ENCODE measurements at places on chromosomes 6 and 20.

GRCh38 chr6:155155787-155156447, 107.9 kb upstream of the CLDN20 start:
- DNase-seq = no peak

DNA sequence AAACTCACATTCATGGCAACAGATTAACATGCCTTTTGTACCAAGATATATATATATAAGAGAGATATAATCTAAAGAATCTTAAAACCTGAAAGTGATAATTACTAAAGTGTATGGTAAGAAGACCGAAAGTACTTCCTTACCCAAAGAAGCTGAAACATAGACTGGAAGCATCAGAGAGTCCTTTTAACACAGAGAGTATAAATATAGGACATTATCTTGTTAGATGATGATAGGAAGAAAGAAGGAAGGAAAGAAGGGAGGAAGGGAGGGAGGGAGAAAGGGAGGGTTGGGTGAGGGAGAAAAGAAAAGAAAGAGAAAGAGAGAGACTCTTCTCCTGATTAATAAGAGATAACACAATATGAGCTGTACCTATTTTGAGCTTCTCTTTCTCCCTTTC, 68.2 kb downstream of the PHIP start:
- DNase-seq = no peak

DNA sequence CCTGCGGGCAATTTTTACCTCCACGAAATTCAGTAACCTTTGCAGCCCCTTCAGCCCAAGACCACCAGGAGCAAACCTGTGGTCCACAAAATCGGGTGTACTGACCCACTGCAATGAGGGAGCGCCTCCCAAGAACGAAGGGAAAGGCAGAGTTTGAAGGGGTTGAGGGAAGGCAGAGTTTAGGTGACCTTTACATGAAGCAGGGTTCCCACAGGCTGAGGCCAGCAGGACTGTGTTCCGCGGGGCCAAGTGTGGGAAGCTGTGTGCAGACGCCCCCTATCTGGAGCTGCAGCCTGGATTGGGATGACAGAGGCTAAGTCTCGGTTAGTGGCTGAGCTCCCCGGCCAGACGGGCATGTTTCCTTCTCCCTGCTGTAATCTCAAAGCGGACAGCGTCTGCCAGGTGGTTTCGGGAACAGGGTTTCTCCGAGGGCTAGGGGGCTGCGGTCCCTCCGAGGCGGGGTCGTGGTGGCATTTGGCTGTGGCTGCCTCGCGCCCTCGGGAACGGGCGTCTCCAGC, 826 bp upstream of the PYGB start:
- peak; percentile 59 for DNase-seq

GRCh38 chr6:41346441-41346840, 11.0 kb downstream of the NCR2 start:
- no peak for DNase-seq

- peak; percentile 37 for DNase-seq
Observed at GRCh38 chr6:154276810-154277628, 79.6 kb downstream of the IPCEF1 start.

- no peak for DNase-seq
Observed at GRCh38 chr20:25286917-25287316, 39.0 kb downstream of the PYGB start.

DNA sequence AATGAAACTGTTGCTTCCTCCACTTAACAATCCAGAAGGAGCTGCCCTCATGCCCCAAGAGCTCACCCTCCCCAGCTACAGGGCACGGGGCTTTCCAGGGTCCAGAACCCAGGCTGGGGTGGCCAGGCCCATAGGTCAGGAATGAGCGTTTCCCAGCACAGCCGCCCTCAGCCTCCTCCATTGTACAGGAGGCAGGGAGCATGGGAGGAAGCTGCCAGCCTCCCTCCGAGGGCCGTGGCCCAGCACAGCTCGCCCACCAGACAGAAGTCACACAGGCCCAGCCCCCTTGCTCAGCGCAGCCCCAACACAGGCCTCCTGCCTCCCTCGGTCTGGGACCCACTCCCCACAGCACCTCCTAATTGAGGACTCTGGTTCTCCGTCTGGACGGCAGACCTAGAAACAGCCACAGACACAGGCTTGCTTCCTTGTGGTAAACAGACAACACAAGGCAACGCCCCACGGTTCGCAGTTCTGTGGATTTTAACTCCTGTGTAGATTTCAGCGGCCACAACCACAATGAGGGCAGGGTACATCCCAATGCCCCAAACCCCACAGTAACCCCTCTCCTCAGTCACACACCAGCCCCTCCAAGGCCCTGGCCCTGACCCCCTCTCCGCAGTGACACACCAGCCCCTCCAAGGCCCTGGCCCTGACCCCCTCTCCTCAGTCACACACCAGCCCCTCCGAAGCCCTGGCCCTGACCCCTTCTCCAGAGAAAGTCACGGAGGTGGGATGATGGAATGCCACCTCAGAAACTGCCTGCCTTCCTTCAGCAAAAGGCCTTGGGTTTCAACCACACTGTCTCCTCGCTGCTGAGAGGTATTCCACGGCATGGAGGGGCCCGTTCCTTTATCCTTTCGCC, 173.5 kb downstream of the DLL1 start:
- DNase-seq = no peak

DNA sequence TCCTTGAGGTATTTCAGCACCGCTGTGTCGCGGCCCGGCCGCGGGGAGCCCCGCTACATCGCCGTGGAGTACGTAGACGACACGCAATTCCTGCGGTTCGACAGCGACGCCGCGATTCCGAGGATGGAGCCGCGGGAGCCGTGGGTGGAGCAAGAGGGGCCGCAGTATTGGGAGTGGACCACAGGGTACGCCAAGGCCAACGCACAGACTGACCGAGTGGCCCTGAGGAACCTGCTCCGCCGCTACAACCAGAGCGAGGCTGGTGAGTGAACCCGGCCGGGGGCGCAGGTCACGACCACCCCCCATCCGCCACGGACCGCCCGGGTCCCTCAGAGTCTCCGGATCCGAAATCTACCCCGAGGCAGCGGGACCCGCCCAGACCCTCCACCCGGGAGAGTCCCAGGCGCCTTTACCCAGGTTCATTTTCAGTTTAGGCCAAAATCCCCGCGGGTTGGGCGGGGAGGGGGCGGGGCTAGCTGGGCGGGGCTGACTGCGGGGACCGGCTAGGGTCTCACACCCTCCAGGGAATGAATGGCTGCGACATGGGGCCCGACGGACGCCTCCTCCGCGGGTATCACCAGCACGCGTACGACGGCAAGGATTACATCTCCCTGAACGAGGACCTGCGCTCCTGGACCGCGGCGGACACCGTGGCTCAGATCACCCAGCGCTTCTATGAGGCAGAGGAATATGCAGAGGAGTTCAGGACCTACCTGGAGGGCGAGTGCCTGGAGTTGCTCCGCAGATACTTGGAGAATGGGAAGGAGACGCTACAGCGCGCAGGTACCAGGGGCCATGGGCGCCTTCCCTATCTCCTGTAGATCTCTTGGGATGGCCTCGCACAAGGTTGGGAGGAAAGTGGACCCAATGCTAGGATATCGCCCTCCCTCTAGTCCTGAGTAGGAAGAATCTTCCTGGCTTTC, 693 bp downstream of the HLA-F start:
- DNase-seq = no peak

DNA sequence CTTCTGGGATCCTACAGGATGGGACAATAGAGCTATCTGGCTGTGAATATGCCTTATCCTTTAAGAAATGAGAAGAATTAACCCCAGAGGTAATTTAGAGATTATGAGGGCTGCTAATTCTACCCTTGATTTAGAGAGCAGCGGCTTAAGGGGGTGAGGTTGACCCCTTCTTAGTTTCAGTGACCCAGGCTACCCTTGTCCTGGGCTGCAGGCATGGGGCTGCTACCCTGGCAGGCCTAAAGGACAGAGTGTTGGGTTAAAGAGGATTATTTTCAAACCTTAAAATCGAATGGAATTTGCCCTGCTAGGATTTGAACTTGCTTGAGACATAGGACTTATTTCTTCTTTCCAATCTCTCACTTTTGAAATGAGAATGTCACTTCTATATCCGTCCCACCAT, 1343.4 kb downstream of the HACE1 start:
- DNase-seq = no peak

GRCh38 chr6:97712751-97713150, 429.7 kb upstream of the MMS22L start:
- no peak for DNase-seq

- no peak for DNase-seq
Observed at GRCh38 chr6:35640017-35640664, 48.6 kb downstream of the FKBP5 start.

- peak; percentile 94 for DNase-seq
Observed at GRCh38 chr20:9241232-9241692, 172.4 kb downstream of the PLCB4 start.

DNA sequence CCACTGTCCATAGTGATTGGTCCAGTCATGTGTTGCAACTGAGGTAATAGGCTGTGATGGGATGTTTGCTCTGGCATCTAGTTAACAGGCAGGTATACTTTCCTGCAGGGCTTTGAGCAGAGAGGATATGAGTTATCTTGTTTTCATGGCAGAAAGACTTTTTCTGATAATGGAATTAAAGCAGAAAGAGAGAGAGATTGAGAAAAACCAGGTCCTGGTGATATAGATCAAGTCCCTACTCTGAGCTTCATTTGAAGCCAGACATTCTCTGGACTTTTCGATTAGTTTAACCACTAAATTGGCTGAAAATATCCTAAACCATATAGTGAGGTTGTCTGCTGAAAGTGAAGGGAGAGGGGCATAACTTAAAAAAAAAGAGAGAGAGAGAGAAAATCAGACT, 233.8 kb upstream of the TBX18 start:
- DNase-seq = no peak

- DNase-seq = peak; percentile 51
Observed at GRCh38 chr6:95280686-95281273, 296.6 kb upstream of the MANEA start.

DNA sequence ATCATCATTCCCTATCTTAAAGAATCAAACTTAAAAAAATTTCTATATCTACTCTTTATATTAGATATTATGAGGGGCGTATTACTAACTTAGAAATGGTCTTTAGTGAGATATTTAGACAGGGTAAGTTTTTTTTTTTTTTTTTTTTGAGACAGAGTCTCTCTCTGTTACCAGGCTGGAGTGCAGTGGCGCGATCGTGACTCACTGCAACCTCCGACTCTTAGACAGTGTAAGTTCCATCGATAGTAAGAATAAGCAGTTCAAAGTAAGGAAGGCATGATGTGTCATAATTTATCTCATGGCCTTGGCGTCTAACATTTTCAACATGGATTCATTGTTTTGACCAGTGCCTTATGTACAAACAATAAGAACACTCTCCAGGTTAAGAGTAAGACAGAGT, 72.4 kb downstream of the MLIP start:
- no peak for DNase-seq

- DNase-seq = no peak
Observed at GRCh38 chr20:63475209-63475608, 2.8 kb upstream of the KCNQ2 start.

DNA sequence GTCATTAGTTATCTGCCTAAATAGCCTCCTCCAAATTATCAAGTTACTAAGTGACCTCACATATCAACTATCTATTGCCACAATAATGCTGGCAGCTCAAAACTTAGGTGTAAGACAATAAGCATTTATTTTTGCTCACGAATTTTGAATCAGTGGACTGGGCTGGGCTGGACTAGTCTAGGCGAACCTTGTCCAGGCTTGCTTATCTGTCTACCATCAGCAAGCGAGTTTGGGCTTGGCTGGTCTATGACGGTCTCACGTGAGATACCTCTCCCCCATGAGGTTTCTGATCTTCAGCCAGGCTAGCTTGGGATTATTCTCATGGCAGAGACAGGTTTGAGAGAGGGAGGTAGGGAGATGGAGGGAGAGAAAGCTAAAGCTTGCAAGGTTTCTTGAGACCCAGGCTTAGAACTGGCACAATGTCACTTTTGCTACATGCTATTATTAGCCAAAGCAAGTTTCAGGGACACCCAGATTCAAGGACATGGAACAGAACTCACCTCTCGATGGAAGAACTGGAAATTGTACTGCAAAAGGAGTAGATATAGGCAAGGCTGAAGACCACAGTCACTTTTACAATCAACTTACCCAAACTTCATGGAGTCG, 80.9 kb downstream of the WASF1 start:
- DNase-seq = no peak

- no peak for DNase-seq
Observed at GRCh38 chr20:1539816-1540419, 17.6 kb downstream of the SIRPD start.

- no peak for DNase-seq
Observed at GRCh38 chr6:16828058-16828457, 66.8 kb upstream of the ATXN1 start.

- no peak for DNase-seq
Observed at GRCh38 chr20:35907017-35907701, 47.1 kb downstream of the SCAND1 start.

DNA sequence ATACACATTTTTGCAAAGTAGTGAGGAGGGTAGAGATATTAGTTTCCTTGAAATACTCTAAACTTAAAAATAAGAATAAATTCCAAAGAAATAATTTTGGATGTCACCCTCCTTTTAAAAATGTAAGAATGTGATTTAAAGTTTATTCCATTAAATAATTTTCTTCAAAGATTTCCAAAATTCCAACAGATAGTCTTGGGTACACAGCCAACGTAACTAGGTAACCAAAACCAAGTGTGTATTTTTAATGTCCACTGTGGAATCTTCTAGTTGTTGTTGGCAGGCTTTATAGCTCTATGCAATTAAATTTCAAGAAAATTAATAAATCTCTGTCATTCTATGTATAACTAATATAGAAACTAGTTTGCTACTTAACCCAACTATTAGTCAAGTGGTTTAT, 101.3 kb downstream of the COL21A1 start:
- no peak for DNase-seq

DNA sequence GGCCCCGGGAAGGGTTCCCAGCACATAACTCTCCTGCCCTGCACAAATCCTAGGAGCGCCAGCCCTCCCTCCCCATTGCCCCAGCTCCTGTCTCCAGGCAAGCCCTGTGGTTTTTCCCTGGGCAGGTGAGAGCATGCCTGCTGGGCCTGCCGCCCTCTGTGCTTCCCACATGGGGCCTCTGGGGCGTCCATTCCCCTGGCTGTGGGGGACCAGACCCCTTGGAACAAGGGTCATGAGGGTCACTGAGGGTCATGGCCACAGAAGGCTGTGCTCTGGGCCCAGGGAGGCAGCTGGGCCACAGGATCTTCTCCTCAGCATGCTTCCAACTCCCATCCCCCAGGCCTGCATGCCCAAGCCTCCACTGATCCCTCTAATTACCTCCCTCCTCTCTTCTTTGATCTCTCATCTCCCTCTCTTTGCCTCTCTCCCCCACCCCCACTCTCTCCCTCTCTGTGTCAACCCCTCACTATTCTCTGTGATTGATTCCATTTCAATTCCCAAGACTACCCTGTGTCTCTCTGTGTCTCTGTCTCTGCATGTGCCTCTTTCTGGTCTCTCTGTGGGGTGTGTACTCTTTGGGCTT, 6.1 kb downstream of the MDFI start:
- no peak for DNase-seq

GRCh38 chr20:63366390-63367365, 5.5 kb upstream of the CHRNA4 start:
- no peak for DNase-seq

- DNase-seq = peak; percentile 91
Observed at GRCh38 chr6:8085053-8085511, 17.3 kb downstream of the EEF1E1 start.

DNA sequence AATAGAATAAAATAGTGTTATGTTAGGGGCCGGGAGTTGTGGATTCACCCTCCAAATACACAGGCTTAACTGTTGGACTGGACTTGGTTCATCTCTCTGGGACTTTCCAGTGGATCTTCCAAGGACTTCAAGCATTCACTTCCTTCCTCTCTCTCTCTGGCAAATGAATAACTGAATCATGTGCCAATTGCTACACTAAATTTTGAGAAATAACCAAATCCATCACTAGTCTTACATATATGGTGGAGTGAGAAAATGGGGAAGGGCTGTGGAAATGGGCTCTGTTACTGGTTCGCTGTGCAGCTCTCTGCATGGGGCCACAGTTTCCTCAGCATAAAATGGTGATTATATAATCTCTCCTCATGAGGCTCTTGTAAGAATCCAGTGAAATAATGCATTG, 6.8 kb upstream of the KIAA1755 start:
- DNase-seq = no peak
